ENCODE measurements at places on chromosomes 6 and 20.

- no peak for DNase-seq
These were observed 104.5 kb downstream of the TTLL2 start for GRCh38 chr6:167429353-167429752.

- DNase-seq, result no peak
These were observed 173.9 kb downstream of the PRDM13 start for GRCh38 chr6:99780556-99780885.

GRCh38 chr6:26414281-26414680 is 12.2 kb downstream of the BTN3A1 start:
- DNase-seq, result no peak

DNA sequence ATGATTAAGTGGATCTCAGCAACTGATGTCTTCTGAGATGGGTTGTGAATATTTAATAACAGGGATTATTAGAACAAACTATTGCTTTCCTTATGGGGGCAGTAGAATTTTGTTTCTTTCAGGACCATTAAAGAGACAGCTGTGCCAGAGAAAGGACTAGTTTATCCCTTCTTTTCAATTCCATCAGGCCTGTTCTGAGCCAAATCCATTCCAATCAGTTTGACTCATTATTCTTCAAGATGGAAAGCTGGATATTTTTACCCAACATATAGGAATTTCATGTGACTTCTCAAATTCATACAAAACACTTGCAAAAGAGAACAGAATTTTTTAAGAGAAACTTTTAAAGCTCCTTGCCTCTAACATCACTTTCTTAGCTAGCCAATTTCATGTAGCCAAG is 722.0 kb upstream of the FLRT3 start:
- no peak for DNase-seq

GRCh38 chr6:35351422-35351821 is 9.1 kb downstream of the PPARD start:
- no peak for DNase-seq

Data from activated CD8-positive, alpha-beta memory T cell treated with anti-CD3 and anti-CD28 coated beads for 4 hours (primary cell).